ENCODE measurements at places on chromosomes 3 and 15. TPM values are rescaled to one million over a fixed set of nuclear protein-coding genes. Genes with fewer than 3 reads are reported as not detected.

GOLGA6A gene
- 0.09 TPM for total RNA-seq

DHX36 gene
- total RNA-seq: 59.6 TPM

KNG1 gene
- total RNA-seq: not detected

CORO2B gene
- total RNA-seq: 3.7 TPM

SPRED1 gene
- 11.4 TPM for total RNA-seq

SLC33A1 gene
- 19.2 TPM for total RNA-seq

SPINK8 gene
- not detected for total RNA-seq

HTD2 gene
- 7.2 TPM for total RNA-seq

ACKR4 gene
- total RNA-seq: not detected

STRIT1 gene
- total RNA-seq: not detected

CYP1A1 gene
- 2.0 TPM for total RNA-seq

CPEB1 gene
- total RNA-seq: 4.0 TPM

GABRA5 gene
- total RNA-seq: 81.1 TPM

HACD2 gene
- total RNA-seq: 38.1 TPM

C3orf80 gene
- total RNA-seq: 2.3 TPM

IDH2 gene
- 41.7 TPM for total RNA-seq

CSPG4 gene
- 0.10 TPM for total RNA-seq

AGBL1 gene
- not detected for total RNA-seq

CHRNA7 gene
- 4.0 TPM for total RNA-seq

RAD51 gene
- 18.7 TPM for total RNA-seq

MNS1 gene
- 2.7 TPM for total RNA-seq

PAQR5 gene
- total RNA-seq: 117 TPM

SCG5 gene
- total RNA-seq: 2.1 TPM

GMNC gene
- not detected for total RNA-seq

MYRIP gene
- not detected for total RNA-seq

PLIN1 gene
- not detected for total RNA-seq

SOX14 gene
- total RNA-seq: not detected

FOXL2NB gene
- 1.2 TPM for total RNA-seq

SLC6A20 gene
- total RNA-seq: not detected

TGM4 gene
- 0.08 TPM for total RNA-seq

DMXL2 gene
- 19.9 TPM for total RNA-seq

SNTN gene
- not detected for total RNA-seq

TRIM42 gene
- not detected for total RNA-seq

CDHR4 gene
- 0.53 TPM for total RNA-seq

PRRT3 gene
- 1.5 TPM for total RNA-seq

P2RY13 gene
- total RNA-seq: not detected
